Stimulated activated CD8-positive, alpha-beta memory T cell treated with anti-CD3 and anti-CD28 coated beads, Interleukin-7, amount 100 ng/mL, for 24 hours (primary cell): ENCODE measurements at places on chromosomes 4 and X.

DNA sequence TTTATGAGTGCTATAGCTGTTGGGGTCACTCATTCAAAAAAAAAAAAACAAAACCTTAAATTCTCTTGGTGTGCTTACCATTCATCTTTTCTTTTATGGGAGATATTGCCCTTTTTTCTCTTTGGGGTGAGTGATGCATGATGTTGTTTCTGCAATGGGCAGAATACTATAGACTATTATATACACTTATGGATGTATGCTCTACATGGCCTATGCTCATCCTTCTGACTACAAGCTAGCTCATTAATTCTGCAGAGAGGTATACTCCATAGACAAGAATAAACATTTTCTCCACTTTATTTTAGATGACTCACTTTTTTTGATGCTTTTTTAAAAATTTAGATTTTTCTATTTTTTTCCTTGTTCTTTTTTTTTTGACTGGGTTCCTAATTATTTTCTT, 160.3 kb upstream of the ANK2 start:
- DNase-seq = no peak

DNA sequence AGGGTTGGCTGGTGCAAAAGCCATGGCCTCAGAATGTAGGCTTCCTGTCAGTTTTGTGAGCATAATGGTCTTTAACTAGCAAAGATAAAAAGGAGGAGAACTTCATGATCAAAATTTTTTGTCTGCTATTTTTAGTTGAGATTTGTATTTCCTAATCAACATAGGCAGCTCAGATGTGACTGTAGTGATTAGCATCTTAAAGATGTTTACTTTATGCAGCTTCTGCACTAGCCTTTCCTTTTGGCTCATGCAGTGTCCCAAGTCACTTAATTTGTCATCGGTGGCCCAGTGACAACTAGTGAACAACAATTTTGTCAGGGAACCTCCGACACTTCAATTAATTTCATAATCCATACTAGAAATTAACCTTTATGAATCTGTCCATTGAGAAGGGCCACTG, 109.8 kb downstream of the CEP135 start:
- DNase-seq = no peak

- DNase-seq = no peak
These were observed 50.9 kb downstream of the COX18 start for GRCh38 chr4:73018595-73018994.

DNA sequence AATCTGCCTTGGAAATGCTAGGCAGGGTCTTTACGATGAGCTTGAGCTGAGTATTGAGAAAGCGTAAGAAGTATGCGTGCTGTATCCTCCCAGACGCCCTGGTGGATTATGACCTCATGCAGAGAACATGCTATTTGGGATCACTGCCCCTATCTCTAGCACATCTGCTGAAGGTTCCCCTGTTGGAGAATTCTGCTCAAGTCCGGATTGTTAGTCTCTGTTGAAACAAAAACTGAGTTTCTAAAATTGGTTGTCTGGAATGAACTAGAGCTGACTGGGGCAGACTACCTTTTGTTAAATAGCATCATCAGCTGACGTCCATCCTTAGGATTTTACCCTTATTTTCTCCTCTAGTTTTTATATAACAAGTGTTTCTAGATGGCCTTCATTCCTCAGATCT, 7.5 kb downstream of the FHDC1 start:
- DNase-seq = no peak

- DNase-seq = no peak
These were observed 175.7 kb upstream of the MXRA5 start for GRCh38 chrX:3522101-3522650.

DNA sequence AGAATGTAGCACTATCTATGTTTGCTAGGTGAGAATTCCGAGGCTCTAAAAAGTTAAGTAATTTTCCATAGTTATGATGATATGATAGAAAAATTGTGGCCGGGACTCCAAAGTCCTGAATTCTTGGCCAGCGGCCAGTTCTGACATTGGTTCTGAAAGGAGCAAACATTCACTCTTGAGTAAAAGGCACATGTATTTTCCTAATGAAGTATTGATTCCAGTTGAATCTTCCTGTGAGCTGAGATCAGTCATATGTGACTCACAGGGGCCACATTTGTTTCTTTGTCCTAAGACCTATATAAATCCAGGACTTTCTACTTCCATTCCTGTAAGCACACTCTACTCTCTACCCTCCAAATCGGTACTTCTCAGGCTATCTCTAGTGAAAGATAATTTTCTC, 349.9 kb downstream of the BMPR1B start:
- no peak for DNase-seq

DNA sequence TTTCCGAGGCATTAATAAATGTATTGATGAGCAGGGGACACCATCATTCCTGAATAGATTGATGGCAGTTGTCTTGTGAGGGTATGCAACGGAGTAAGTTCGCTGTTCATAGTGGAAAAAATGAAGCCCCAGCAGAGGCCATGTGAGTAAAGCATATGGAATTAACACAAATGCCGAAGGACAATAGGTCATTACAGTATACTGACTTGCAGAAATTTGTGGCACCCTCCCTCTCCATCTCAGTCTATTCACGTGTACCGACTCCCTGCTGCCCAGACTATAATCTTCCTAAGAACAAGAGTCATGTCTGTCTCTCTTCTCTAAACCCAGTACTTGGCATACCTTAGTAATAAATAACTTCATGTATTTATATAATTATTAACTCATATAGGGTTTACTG, 47.1 kb upstream of the PCDH10 start:
- no peak for DNase-seq

DNA sequence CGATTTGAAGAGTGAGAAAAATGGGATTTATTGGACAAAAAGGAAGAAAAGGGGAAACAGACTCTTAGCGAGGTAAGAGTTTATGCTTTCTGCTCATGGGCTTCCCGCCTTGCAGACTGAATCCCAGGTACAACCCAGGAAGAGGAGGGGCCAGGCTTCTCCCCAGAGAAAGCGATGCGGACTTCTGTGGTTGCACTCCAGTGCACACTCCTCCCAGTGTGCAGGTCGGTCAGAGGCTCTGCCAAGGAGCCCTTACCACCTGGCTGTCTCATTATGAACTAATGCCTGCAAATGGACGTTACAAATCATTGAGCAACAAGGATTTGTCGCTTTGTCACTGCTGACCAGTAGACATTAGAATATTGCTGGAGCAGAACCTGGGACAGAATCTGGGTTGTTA, 39.9 kb upstream of the GLRA2 start:
- DNase-seq = no peak

DNA sequence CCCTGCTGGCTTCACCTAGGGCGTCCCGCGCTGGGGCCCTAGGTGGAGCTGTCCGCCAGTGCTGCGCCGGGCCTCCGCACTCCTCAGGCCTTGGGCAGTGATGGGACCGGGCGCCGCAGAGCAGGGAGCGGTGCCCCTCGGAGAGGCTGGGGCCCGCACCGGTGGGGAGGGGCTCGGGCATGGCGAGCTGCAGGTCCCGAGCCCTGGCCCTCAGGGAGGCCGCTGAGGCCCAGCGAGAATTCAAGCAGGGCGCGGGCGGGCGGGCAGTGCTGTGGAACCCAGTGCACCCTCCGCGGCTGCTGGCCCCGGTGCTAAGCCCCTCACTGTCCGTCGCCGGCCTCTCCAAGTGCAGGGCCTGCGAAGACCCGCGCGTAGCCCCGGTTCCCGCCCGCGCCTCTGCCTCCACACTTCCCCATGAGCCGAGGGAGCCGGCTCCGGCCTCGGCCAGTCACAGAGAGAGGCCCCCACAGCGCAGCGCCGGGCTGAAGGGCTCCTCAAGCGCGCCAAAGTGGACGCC, 565.1 kb upstream of the NDST4 start:
- no peak for DNase-seq

DNA sequence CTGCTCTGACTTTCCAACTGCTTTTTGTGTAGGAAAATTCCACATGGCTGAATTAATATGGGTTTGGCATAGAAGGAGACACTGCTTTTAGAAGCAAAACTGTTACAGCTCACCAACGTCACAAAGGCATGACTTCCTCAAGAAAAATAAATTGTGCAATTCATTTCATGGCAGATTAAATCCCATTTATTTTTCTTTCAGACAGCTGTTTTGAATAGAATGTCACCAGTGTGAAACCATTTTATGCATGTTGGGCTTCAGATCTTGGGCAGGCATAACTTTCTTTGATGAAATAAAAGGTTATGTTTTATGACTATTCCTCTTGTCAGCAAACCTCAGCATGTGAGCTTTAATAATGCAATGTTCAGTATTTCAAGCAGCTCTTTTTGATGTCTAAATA, 542.8 kb downstream of the GALNTL6 start:
- DNase-seq = no peak

DNA sequence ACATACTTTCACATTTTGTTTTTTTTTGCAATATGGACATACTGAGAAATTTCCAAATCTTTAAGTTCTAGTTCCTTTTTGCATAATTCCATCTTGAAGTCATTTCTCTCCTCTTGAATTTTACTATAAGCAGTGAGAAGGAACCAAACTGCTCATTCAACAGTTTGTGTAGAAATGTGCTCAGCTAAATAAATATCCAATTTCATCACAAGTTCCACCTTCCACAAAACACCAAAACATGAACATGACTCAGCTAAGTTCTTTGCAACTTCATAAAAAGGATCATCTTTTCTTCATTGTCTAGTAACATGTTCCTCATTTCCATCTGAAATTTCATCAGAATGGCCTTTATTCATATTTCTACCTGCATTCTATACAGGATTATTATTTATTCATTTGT, 77.3 kb upstream of the FGF13 start:
- DNase-seq = no peak

- DNase-seq = no peak
These were observed 25.2 kb upstream of the SORCS2 start for GRCh38 chr4:7166981-7167700.

- DNase-seq = no peak
These were observed 13.9 kb upstream of the PCDH19 start for GRCh38 chrX:100424012-100424411.

- DNase-seq = no peak
These were observed 89.7 kb downstream of the SYTL5 start for GRCh38 chrX:38095971-38096529.

DNA sequence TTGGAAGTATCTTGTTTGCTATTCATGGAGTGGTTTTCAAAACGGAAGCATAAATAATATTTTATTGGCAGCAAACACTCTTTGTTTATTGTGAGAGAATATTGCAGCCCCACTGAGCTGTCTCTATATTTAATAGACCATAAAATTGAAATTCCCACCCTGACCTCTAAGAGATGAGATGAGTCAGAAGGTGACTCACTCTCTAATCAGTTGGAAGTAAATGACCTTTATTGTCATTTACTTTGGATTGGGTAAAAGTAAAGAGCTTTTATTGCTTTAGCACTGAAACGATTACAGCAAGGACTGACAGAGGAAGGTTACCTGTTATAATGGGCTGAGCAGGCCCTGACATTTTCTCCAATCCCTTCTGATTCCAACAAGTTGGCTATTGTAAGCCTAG, 55.0 kb downstream of the SYTL5 start:
- DNase-seq = no peak

GRCh38 chr4:69546134-69546765, 50.5 kb upstream of the UGT2B4 start:
- no peak for DNase-seq

GRCh38 chr4:6264225-6264540, 5.5 kb upstream of the WFS1 start:
- no peak for DNase-seq
